ENCODE measurements at places on chromosomes 11 and 22. TPM values are rescaled to one million over a fixed set of nuclear protein-coding genes. Genes with fewer than 3 reads are reported as not detected.

MYEOV gene
- not detected for total RNA-seq

GRCh38 chr11:118673361-118674081, 5.9 kb downstream of the TREH start:
- DNase-seq: no peak

GRCh38 chr11:17132654-17133053, 55.2 kb upstream of the RPS13 start:
- no peak for DNase-seq

B3GAT1 gene
- 0.44 TPM for total RNA-seq

OR8D4 gene
- not detected for total RNA-seq

DNA sequence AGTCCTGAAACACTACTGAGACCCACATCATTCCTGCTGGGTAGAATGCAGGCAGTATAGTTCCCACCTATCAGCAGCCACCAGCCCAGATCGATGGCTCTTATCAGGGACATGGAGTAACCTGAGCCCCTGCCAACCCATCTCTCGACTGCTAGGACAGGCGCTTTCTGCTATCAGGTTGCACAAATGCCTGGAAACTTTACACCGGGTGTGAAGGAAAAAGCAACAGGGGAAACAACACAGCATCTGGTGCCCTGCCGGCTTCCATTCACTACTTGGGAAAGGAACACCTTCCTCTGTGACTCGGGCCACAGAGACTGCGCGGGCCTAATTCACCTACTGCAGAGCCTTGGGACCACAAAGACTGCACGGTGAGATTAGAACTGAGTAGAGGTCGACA, 18.5 kb downstream of the RBFOX2 start:
- no peak for DNase-seq

DNA sequence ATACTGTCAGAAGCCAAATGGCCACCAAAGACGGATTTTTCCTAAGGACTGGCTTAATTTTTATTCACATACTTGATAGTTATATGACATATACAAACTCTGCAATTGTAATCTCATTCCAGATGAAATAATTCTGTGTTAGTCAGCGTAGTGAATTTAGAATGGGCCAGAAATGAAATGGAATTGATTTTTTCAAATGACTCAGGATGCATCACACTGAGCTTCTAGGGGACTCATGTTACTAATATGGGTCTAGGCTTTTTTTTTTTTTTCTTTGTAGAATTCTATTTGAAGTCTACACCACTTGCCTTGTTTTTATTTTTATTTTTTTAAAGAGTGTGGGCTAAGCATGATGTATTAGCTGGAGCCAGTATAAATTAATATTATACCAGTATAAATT, 62.7 kb downstream of the SPECC1L start:
- no peak for DNase-seq

DNA sequence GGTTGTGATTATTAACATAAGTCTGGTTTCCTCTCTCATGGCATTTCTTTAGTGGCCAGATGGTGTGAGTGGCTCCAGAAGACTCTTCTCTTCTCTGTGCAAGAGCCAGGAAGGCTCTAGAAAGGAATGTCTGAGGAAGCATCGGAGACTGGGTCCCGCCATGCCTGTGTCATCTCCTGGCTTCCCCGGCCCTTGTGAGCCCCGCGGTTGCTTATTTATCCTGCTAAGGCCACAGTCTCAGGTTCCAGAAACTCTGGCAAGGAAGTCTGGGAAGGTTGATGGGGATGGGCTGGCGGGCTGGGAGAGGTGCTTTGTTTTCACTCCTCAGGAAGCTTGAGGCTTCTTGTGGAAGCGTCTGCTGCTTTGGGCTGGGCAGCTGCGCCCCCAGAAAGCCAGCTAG, 18.9 kb downstream of the BCR start:
- no peak for DNase-seq

DNA sequence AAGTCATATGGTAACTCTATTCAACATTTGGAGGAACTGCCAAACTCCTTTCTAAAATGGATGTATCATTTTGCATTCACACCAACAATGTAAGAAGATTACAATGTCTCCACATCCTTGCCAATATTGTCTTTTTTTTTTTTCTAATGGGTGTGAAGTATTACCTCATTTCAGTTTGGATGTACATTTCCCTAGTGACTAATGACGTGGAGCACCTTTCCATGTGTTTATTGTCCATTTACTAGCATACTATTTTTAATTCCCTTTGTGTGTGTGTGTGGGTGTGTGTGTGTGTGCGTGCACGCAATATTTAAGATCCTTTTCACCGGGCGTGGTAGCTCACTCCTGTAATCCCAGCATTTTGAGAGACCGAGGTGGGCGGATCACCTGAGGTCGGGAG, 62.7 kb downstream of the APOL3 start:
- no peak for DNase-seq

KCTD14 gene
- 0.20 TPM for total RNA-seq

DNA sequence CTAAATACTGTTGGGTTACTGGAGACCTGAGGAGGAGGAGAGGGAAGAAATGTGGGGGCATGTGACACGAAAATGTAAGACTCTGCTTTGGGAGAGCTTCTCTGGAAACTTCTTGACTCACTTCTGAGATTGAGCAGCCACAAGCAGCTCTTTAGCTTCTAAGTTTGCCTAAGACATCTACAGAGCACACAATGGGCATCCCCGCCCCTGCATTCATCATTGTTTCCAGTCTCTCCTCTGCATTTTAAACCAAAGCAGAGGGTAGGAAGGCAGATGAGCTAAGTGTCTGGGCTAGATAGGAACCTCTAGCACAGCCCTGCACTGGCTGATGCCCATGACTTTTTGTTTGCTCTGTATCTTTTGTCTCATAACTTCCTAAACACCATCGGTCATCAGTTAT, 2.1 kb upstream of the OR52D1 start:
- DNase-seq: no peak

GRCh38 chr11:82733444-82734119, at the start of gene FAM181B:
Gene FAM181B, minus strand, starts transcription at chr11:82733864. Its CDS starts 135 bp downstream, at chr11:82733729.
- no peak for DNase-seq

DNA sequence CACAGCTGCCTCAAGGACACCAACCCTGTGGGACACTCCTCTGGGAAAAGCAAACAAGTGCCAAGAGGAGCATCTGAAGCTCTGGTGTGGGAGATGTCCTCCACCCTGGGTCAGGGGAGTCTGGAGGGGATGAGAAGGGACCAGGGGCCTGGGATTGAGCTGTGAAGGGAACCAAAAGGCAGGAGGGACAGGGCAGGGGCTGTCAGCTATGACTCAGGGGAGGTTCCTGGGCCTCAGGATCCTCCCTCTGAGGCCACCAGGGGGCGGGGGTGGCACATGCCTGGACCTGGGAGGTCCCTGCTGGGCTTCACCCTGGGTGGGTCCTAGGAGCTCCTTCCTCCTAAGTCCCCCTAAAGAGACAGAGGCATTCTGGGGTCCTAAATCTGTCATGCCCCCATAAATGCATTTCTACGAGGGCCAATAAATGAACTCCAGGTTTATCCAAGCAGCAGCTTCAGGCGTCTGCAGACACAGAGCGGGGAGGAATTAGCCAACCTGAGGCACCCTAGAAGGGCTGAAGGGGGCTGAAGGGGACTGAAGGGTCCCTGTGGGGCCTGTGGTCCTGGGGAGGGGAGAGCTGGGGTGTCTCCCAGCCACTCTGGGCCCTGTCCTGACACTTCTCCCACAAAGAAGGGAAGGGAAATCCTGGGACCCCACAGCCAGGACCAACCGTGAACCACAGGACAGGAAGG, 31.9 kb upstream of the IGLL5 start:
- peak; percentile 25 for DNase-seq

- DNase-seq: no peak
Observed at GRCh38 chr22:39238966-39239505, 5.7 kb downstream of the PDGFB start.

RTN4RL2 gene
- total RNA-seq: not detected

LYVE1 gene
- total RNA-seq: not detected

GRCh38 chr11:76162336-76163288, 43.7 kb downstream of the WNT11 start:
- no peak for DNase-seq

OR4D5 gene
- not detected for total RNA-seq

SPDYC gene
- not detected for total RNA-seq

DNA sequence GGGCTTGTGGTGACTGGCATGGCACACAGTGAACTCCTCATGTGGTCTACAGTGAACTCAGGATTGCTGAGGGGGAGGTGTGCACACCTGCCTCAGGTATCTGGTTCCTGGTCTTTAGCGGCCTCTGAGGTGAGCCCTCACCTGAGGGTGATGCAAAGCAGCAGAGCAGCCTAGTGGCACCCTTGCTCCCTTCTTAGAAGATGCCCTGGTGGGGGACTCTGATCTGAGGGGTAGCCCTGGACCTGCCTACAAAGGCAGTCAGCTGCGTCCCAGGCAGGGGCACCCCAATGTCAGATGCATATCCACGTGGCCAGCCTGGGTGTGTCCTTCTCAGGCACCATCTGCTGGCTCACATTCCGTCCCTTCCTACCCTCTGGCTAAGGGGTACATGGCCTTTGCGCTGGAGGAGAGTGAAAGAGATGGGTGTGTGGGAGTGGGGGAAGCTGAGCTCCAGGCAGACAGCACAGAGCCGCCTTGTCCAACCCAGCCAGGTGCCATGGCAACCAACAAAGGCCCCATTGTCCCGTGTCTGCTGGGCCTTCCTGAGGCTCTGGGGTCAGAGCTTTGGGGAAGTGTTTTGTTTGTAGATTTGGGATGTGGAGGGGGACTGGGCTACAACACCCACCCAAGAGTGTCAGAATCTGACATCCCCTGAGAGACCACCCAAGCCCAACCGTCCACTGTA, 5.8 kb downstream of the PLEKHB1 start:
- DNase-seq: no peak

NXF1 gene
- 195 TPM for total RNA-seq

- no peak for DNase-seq
Observed at GRCh38 chr11:72191961-72192381, at the start of gene FOLR1. Gene FOLR1, plus strand, starts transcription at chr11:72192140. Its CDS starts 34 bp downstream, at chr11:72192174.

DNA sequence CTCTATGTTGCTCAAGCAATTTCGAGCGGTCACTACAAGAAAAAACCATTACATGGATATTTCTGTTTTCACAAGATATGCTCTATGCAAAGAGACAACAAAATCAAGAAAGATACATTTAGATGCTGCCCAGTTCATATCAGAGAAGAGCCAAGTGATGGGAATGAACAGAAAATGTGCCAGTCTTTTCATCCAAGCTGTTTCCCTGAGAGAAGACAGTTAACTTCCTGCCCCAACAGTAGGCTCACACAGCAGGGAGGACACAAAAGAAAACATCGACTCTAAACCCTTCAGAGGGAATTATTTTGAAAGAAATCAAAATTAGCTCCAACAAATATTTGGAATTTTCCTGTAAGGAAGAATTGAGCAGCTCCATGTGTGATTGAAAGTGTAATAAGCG, 11.6 kb downstream of the JAML start:
- DNase-seq: no peak

SYT8 gene
- total RNA-seq: not detected

- no peak for DNase-seq
Observed at GRCh38 chr11:93482556-93482955, 60.6 kb downstream of the SMCO4 start.

DNA sequence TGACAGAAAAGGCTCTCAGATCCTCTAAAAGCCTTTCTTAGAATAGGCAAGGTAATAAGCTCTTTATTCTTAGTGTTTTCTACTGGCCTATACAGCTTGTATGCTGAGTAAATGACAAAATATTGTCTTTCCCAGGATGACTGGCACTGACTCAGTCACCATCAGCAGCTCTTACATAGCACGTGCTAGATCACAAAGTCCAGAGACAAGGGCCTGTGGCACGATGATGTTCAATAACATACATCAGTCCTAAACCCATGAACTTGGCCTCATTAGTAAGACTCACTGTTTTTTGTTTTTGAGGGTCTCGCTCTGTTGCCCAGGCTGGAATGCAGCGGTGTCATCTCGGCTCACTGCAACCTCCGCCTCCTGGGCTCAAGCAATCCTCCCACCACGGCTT, 42.7 kb downstream of the CELF1 start:
- DNase-seq: no peak

GRCh38 chr11:1049911-1050580, 13.5 kb upstream of the MUC6 start:
- DNase-seq: no peak

DNA sequence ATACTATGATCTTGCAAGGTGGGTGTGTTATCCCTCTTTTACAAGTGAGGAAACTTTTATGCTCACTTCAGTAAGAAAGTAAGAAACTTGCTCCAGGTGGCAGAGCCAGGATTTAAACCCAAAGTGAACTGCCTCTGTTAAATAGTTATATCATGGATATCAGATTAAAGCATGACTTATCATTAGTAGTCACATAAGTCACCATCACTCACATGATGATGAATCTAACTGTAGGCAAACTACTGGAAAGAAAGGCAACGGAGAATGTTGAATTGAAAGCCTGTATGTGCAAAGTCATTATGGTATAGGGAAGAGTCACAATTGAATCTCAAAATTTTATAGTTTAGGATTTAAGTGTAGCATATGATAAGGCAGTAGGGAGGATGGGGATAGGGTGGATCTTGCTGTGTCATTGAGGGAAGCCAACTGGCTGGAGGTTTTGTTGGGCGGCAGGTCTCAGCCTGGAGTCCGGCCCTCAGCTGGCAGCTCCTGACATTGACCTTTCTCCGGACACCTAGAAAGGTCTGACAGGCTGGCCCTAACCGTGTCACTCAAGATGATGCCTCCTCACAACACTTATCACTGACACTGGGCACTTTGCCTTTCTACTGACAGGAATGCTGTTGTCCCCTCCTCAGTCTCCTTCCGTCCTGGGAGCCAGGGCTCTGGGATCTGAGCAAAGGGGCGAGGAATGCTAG, 98.3 kb downstream of the EMSY start:
- no peak for DNase-seq

DNA sequence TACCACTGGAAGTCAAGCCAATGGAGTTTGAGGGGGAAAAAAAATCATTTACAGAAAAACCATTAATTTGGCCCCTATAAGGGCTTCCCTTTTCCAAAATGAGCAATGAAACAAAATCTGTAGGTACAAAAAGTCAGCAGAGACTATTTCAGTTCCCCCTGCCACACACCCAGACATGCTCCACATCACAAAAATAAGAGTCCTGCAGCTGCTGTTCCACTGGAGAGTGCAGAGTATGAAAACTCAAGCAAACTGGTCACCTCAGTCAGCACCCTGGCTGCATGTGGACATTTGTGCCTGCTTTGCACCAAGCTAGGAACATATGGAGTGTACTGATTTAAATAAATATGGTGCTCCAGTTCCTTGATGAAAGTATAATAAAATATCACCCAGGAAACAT, 15.1 kb downstream of the POU2AF1 start:
- no peak for DNase-seq

- peak; percentile 68 for DNase-seq
Observed at GRCh38 chr11:67351275-67352005, 1.9 kb downstream of the POLD4 start.

TIMP3 gene
- 1.7 TPM for total RNA-seq

NCR3LG1 gene
- total RNA-seq: 3.1 TPM

GRK3 gene
- total RNA-seq: 3.2 TPM

GRCh38 chr11:11668274-11668673, 46.5 kb upstream of the GALNT18 start:
- DNase-seq: no peak

- DNase-seq: no peak
Observed at GRCh38 chr11:114353443-114353842, 46.9 kb downstream of the C11orf71 start.

- DNase-seq: no peak
Observed at GRCh38 chr11:72673943-72674828, at the start of gene PDE2A. Gene PDE2A, minus strand, starts transcription at chr11:72674422. Its CDS starts 215 bp downstream, at chr11:72674207.
